Cerebellar cortex (tissue), 1 donor: ENCODE measurements at places on chromosomes 5 and 9.

GRCh38 chr9:88011005-88011766 is 36.9 kb upstream of the CDK20 start:
- peak; percentile 7 for DNase-seq

- no peak for DNase-seq
Observed at GRCh38 chr5:113378081-113378480, 56.7 kb downstream of the TSSK1B start.

GRCh38 chr9:86557063-86557766 is 203.0 kb upstream of the TUT7 start:
- no peak for DNase-seq

DNA sequence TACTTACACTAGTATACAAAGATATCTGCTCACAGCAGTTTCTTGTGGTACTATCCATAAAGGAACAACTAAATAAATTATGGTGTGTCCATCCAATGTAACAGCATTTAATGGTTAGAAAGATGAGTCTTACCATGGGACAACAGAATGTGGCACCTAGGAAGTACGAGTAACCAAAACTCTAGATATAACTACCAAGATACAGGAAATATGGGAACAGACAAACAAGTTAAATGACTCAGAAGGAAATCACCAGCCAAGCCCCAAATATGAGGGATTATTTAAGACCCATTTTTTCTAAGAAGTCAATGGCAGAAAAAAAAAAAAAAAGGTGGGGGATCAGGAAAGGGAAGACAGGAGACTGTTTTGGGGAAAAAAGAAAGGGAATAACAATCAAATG is 294.8 kb downstream of the PRELID2 start:
- DNase-seq = no peak

DNA sequence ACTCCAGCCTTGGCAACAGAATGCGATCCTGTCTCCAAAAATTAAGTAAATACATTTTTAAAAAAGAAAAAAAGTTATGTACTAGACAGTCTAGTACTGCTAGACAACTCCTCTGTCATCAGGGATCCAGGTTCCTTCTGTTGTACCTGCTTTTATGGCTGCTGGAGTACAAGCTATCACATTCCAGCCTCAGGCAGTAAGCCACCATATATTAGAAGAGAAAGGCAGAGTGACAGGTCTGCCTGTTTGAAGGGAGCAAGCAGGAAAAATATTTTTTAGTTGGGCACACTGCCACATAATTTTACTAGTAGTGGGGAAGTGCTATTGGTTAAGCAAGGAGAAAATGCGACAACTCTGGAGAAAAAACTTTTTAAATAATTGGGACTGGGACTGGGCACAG is 10.9 kb downstream of the RPS6 start:
- DNase-seq = no peak

DNA sequence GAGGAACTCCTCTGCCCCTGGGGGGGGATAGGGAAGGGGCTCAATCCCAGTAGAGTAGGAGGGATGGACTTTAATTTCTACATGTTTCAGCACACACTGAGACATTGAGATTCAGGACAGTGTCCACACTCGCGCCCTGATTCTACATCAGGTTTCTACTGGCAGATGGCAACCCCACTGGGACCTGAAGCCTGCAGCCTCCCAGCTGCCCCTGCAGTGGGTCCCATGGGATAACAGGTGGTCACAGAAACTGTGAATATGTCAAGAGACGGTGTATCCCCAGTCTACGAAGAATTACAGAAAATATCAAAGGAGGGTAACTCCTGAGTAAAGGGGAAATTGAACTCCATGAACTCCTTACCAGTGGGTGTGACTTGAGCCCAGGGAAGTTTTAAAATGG is 2.4 kb upstream of the TERT start:
- DNase-seq = no peak

DNA sequence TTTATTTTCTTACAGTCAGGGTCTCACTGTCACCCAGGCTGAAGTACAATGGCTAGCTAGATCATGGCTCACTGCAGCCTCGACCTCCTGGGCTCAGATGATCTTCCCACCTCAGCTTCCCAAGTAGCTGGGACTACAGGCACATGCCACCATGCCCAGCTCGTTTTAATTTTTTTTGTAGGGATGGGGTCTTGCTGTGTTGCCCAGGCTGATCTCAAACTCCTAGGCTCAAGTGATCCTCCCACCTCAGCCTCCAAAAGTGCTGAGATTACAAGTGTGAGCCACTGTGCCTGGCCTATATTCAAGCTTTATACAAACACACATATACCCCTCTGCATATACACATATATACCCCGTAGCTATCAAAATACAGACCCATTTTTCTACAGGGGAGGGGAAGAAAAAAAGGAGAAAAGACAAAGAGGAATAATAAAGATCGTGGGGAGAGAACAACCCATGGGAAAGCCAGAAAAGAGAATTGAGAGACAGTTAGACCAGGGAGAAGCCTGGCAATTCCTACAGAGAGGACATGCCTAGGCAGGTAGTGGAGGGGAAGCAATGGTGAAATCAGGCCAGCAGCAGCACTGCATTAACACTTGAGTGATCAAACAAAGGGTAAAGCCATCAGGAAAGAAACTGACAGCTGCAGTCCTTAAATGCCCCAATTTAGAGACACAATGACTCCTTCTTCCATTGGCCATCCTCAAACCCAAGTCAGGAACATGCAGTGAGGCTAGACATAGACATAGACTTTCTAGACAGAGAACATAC is 102.7 kb downstream of the EFNA5 start:
- no peak for DNase-seq

GRCh38 chr9:130239741-130240241 is 25.8 kb upstream of the HMCN2 start:
- no peak for DNase-seq

GRCh38 chr5:158756871-158757270 is 342.8 kb downstream of the EBF1 start:
- DNase-seq = no peak

GRCh38 chr9:105329719-105330062 is 85.2 kb downstream of the SLC44A1 start:
- no peak for DNase-seq

GRCh38 chr9:127971357-127972235 is 9.2 kb downstream of the EEIG1 start:
- no peak for DNase-seq

- DNase-seq = peak; percentile 5
Observed at GRCh38 chr9:99085949-99086948, 18.7 kb upstream of the TGFBR1 start.

DNA sequence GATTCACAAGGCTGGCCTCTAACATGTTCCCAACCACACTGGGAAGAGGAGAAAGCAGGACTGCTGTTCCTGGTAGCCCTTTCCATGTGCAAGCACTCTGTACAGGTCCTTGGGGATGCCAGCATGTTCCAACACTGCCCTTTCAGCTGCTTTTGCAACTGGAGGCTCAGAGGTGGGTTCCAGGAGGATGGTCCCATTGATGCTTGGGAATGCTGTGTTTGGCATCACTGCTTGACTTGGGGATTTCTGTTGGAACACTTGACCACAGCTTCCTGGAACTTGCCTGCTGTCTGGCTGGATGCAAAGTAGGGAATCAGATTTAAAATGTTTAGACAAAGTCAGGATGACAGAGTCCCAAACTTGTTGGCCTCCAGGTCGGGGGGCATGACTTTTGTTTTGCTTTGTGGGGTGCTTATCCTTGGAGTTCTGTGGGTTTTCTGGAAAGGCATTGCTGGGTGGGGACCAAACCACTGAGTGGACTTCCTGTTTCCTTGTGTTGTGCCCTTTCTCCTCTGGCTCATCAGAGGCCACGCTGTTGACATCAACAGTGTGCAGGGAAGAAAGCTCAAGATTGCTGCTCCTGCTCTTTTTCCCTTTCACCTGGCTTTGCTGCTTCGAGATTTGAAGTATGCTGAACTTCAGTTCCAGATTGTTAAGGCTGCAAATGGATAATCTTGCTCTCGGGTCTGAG is 148.5 kb upstream of the RPS23 start:
- DNase-seq = no peak

DNA sequence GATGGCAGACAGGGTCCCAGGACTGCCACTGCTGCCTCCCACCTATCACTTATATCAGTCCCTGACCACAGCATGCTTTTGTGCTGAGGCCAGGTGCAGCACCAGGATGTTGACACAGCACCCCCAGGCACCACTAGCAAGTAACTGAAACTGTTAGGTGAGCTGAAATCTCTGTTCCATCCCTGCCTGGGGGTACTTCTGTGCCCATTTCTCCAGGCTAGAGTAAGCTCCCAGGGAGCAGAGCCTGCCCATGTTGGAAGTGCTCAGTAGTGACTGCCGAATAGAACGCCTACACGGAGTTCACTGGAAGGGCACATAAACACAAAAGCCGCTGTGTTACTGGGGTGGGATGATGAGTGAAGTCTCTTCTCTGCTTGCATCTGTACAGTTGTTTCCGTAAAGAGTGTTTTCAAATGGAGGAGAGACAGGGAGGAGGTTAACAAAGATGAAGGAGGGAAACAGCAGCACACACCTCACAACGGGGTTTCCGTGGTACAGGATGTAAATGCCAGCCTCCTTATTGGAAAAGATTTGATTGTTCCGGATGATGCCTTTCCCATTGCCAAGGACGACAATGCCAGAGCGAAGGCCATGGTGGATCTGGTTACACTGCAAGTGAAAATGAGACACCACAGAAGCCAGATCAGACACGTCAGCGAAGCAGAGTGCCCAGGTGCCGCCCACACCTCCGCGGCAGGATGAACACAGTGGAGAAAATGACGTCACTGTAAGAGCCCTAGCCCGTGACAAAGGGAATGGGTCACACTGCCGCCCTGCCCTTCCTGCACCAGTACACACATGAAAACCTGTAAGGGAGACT is 43.1 kb downstream of the POLR1E start:
- DNase-seq = no peak
